ENCODE measurements at places on chromosomes 7 and 10.

- no peak for DNase-seq
These were observed 124.8 kb downstream of the PHTF2 start for GRCh38 chr7:77923419-77923818.

GRCh38 chr7:36040679-36041078 is 112.4 kb upstream of the EEPD1 start:
- DNase-seq: peak; percentile 59

DNA sequence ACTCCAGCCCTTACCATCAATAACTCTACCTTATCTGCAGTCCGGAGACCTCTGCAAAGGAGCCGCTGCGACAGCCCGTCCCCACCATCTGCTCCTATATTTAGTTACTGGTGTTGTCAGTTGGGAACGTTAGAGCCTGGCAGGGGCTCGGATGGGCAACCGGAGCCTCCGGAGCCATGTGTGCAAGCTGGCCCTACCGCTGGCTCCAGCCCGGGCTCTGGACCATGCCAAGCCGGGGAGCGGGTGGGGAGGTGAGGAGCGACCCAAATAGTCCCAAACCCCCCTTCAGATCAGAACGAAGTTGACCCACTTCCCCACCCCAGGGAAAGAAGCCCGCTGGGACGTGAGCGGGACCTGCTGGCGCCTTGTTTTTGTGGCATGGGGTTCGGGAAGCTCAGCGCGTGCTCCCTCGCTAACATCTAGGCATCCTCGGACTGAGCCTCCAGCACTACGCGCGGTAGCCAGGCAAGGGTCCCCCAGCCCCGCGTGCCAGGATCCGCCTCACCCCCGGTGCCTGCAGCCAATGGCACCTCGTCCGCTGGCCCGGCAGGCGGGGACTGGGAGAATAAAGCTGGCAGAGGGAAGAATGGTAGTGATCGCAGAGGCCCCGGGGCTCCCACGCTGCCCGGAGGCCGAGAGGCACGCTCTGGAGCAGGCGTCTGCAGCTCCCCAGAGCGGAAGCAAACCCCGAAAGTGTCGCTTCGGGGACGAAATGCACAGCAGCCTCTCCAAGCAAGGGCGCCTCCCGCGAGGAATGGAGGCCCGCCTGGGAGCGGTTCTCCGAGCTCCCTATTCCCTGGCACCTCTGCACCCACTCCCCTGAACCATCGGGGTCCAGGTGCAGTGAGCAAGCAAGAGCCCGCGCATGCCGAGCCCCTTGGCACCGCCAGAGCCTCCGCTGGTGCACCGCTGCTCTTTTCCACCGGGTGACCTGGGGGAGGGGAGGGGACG is 679 bp downstream of the LRRC20 start:
- DNase-seq: no peak

DNA sequence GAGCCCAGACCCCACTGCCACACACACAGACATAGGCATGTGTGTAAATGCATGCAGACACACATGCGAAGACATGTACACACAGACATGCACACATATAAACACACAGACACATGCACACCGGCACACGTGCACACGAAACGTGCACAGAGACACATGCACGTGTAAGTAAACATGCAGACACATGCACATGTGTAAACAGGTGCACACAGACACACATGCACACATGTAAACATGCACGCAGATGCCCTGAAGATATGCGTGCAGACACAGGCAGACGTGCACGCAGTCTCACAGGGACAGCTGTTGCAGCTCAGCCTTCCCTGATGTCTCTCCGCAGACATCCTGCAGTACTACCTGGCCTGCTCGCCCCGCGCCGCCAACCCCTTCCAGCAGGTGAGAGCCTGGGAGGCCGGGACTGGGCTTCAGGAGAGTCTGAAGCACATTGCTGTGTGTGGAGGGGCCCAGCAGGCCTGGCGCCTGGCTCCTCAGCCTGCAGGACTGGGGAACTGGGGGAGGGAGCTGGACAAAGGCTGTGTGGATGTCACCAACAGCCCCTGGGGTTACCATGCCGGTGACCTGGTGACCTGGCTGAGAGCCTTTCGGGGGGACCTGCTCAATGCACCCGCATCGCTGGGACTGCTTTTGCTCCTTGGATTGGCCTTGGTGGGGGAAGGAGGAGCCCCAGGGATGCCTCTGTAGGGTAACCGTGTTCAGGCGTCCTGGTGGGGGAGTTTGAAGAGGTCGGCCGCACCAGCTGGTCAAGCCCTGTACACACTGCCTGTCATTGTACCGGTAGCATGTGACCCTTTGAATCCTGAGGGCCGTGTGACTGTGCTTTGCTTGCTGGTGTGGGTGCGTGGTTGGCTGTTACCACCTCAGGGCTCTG is 20.3 kb downstream of the TTYH3 start:
- DNase-seq: no peak

DNA sequence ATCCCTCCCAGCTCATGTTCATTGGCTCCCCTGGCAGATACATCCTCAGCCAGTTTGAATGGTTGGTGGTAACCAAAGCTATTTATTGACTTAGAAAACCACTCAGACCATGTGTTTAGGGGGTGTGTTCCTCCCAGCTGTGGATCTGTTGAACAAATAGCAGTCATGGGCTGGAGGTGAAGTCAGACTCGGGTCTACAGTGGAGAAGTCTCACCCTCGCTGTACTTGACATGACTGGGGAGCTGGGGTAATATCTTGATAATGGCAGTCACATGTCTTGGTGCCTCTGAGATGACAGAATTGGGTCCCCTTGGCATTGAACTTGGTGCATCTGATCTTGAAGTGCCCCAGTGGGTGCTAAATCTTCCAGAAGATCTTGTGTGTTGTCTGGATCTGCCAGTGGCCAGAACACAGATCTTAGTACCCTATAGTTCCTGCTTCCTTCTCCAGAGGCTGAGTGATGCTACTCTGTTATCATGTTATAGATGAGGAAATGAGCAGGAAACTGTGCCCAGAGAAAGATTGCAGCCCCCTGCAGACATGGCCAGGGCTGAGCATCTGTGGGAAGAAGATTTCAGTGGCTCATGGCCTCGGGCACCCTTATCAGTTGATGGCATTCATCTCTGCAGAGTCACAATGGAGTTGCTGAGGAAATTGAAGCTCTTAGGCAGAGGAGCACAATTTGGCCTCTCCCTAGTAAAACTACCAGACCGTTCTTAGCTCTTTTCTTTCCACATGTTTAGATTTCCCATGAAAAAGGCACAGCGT is 50.4 kb downstream of the ADRA2A start:
- DNase-seq: no peak

DNA sequence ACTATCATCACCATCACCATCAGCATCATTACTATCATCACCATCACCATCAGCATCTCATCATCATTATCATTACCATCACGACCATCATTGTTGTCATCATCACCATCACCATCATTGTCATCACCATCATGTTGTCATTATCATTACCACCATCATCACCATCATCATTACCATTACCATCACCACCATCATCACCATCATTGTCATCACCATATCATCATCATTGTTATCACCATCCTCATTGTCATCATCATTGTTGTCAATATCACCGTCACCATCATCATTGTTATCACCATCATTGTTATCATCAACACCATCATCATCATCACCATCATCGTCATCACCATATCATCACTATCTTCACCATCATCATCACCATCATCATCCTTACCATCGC is 124.3 kb downstream of the PTPRN2 start:
- DNase-seq: no peak
